ENCODE measurements at places on chromosomes 2 and 18.

GRCh38 chr2:102166189-102166845 lies 20.5 kb upstream of the IL1RL2 start:
- H3K27ac ChIP-seq, result peak overlapping the region; percentile 31
- DNase-seq, result peak; percentile 60
- H3K4me1 ChIP-seq, result peaks cover 18% of the 10 kb centered on the region
- no peak overlapping the region for H3K4me3 ChIP-seq

DNA sequence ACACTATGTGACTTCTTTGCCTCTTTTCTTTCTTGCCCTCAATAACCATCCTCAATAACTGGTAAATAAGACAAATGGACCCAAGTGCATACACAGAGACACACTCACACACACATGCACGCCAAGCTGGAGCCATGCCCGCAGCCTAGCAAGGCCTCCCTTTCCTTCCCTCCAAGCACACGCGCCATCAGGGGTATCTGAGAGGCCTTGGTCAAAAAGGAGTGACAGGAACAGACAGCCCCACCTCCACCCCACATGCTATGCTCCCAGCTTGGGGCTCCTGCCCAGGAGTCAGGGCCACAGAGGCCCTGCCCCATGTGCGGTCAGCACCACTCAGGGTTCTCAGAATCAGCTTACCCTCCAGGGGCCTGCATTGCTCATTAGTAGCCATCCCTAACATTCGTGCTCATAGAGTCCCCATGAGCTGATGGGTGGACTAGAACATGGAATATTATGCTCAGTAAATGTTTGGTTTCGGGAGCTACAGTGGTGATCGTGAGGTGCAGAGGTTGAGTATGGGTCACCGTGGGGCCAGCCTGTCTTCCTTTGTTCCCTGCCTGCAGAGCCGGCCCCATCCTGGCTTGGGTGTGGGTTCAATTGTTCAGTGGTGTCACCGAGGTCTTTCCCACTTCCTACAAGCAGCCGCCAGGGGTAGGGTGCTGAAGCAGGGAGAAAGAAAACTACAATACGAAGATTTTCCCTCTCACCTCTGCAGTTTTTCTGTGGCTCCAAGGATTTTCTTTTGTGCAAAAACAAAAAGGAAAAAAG lies 158.2 kb upstream of the RAB12 start:
- H3K4me1 ChIP-seq, result no peaks in the 10 kb centered on the region
- H3K27ac ChIP-seq, result no peak overlapping the region
- H3K27me3 ChIP-seq, result no peaks in the 10 kb centered on the region

- H3K4me1 ChIP-seq, result peaks cover 15% of the 10 kb centered on the region
- no peaks in the 10 kb centered on the region for H3K27me3 ChIP-seq
- DNase-seq, result no peak
Observed at GRCh38 chr2:132441051-132441450, 24.4 kb downstream of the GPR39 start.

DNA sequence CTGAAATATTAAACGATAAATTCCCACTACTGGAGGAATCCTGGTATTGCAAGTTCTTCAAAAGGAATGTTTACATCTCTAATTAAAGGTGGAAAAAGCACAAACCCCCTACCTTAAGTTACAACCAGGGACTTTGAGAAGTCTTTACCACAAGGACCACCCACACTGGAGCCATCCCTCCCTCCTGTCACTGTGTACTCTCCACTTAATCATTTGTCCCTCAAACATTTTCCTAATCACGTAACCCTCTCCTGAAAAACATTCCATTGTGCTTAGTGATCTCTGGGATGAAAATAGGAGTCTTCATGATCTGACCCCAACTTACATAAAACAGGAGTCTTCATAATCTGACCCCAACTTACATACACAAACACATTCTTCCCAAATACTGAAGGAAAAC lies 85.7 kb downstream of the SUCLG1 start:
- no peak overlapping the region for H3K27ac ChIP-seq
- no peaks in the 10 kb centered on the region for H3K36me3 ChIP-seq
- no peaks in the 10 kb centered on the region for H3K4me1 ChIP-seq
- no peak overlapping the region for H3K4me3 ChIP-seq

- H3K27ac ChIP-seq, result peak overlapping the region; percentile 7
- H3K36me3 ChIP-seq, result no peaks in the 10 kb centered on the region
- DNase-seq, result no peak
- no peaks in the 10 kb centered on the region for H3K27me3 ChIP-seq
Observed at GRCh38 chr2:67259556-67260342, 137.4 kb upstream of the ETAA1 start.

GRCh38 chr2:139064159-139064558 lies 284.0 kb upstream of the NXPH2 start:
- DNase-seq, result no peak
- no peaks in the 10 kb centered on the region for H3K36me3 ChIP-seq
- no peaks in the 10 kb centered on the region for H3K27me3 ChIP-seq
- H3K27ac ChIP-seq, result no peak overlapping the region
- no peak overlapping the region for H3K4me3 ChIP-seq

- no peaks in the 10 kb centered on the region for H3K36me3 ChIP-seq
- DNase-seq, result no peak
- H3K27ac ChIP-seq, result no peak overlapping the region
Observed at GRCh38 chr2:191907545-191907944, 60.7 kb upstream of the CAVIN2 start.

Data from thyroid gland (tissue), 4 donors.